ENCODE measurements at places on chromosomes 6 and 20.

GRCh38 chr6:60671369-60671768 is 1614.7 kb downstream of the KHDRBS2 start:
- DNase-seq = no peak

DNA sequence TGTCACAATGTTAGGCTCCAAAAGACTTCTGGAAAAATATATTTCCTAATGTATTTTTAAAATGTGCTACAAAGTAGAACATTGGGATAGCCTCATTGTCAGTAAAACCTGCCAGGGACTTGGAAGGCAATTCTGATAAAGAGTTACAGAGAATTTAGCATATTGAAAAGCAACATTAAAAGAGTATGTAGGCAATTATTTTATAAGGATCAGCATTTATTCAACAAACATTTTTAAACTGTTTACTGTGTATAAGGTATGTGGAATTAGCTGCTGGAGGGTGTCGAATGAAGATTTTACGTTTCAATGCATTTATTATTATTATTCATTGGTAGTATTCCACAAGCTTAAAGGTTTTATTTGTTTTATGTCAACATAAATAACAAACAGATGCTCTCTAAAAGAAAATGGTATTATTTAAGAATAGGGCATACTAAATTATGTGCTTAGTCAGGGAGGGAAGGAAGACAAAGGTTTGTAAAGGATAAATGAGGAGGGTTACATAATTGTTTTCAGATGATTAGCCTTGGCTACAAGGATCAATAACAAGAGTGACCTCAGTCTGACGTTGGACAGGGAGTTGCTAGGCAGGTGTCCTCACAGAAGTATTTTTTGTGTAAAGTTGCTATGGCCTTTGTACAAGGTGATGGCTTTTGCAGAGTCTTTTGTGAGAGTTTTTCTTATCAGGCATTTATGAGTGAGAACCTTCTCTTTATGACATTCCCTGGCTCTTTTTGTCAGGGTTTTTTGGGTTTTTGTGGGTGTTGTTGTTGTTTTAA is 313.4 kb upstream of the PLCB4 start:
- no peak for DNase-seq

DNA sequence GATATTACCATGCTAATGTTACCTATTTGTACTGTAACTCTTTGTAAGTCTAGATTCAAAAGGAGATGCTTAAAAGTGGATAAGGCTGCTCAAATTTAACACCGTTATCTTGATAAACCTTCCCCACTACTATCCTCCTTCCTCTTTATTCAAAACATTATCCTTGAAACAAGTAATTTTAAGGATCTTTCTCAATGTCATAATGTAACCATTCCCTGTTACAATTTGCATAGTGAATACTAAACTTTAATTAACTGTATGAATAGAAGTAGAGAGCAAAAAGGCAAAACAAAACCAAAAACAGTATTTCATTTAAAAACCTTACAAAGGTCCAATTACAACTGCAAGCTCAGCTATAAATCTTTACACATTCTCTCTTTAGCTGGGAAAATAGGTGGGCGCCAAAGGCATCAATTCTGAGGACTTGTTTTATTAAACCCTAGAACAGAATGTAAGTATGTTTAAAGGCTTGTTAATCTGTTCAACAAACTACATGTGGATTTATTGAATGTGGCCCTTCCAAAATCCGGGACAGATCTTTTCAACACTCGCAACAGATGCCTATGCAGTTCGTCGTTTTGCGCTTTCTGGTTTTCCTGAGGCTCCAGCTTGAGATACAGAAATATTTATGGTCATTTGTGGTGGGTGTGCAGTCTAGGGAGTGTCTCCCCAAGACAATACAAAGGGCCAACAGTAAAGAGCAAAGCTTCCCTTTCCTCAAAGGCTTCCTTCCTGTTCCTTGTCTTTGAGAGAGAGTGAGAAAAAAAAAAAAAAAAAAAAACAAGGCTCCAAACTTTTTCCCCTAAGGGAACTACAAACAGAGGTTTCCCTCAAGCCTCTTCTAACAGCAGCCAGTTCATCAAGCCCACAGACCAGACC is 15.1 kb downstream of the KIF13A start:
- no peak for DNase-seq

DNA sequence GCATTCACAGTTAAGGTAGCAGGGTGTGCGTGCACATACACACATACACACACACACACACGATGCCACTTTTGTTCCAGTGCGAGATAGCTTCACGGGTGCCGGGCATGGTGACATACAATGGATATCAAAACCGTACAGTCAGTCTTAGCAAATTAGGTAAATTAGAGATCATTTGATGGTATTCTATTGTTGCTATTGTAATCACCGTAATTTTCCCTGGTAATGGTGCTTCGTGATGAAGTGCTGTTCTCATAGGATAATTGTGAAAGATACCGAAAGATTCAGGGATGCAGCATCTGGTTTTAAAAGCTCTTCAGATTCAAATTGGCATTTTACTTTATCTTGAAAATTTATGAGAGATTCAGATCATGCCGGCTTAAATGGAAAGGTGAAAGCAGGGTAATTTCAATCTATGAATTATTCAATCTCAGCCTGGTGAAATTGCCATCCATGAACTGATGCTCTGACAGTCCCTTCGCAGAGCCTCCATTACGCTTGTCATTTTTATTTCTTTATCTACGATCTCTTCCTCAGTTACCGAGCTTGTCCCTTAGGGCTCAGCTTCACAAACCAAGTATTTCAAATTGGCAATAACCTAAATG is 71.3 kb upstream of the SOX4 start:
- no peak for DNase-seq

- no peak for DNase-seq
Observed at GRCh38 chr20:51697096-51697826, 70.9 kb downstream of the ATP9A start.

DNA sequence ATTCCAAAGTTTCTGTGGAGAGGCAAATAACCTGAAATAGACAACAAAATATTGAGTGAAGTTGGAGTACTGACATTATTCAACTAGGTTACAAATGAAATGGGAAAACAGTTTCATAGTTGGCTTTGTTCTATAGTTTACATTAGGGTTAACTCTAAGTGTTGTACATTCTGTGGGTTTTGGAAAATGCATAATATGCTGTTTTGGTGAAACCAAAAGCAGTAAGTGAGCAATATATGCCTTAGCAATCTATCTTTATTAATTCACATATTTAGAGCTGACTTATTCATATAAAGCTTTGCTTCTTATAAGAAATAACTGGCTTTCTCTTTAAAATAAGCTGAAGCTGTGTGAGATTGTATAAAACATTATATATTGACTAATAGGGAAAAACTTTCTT is 157.5 kb upstream of the AHI1 start:
- DNase-seq = no peak

- DNase-seq = no peak
Observed at GRCh38 chr6:91634791-91635190, 1047.9 kb upstream of the MAP3K7 start.

DNA sequence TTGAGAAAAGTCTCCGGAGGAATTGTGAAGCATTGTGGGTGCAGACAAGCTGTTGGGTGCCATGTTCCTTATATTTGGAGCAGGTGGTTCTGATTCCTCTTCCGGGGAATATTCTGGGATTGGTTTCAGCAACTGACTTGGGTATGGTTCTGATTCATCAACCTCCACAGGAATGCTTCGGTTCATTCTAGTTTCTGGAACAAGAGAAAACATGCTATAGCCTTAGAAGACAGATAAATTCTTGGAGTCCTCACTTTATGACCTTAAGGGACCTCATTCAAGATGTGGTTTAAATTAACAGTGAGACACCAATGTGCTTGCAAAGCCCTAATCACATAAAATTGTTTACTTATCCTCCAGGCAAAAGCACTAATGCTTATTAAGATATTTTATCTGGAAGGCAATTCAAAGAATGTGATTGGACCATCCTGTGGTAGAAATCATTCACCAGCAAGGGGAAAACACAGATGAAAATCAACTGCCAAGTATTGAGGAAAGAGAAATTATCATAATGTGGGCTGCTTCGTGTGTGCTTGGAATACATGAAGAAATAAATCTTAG is 13.7 kb downstream of the TRAF3IP2 start:
- no peak for DNase-seq

- no peak for DNase-seq
Observed at GRCh38 chr6:134802426-134803058, 147.4 kb downstream of the ALDH8A1 start.

DNA sequence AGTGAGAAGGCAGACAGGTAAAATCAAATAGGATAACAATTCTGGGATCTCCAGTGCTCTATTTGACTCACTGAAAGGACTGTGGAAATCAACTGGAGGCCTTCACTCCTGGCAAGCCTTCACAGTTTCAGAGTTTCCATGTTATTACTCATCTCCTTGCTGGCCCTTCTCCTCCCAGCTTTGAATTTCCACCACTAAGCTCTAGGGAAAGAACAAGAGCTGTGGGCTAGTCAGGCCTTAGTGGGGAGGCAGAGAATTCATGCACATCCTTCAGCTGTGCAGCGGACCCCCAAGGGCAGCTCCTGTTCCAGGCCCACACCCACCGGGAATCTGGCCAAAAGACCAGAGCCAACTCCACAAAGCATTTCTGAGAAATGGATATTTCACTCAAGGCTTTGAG is 26.0 kb downstream of the MYLIP start:
- no peak for DNase-seq

GRCh38 chr6:46989398-46989797 is 52.7 kb downstream of the ADGRF1 start:
- no peak for DNase-seq

GRCh38 chr6:30500421-30501355 is 11.4 kb downstream of the HLA-E start:
- DNase-seq = no peak

DNA sequence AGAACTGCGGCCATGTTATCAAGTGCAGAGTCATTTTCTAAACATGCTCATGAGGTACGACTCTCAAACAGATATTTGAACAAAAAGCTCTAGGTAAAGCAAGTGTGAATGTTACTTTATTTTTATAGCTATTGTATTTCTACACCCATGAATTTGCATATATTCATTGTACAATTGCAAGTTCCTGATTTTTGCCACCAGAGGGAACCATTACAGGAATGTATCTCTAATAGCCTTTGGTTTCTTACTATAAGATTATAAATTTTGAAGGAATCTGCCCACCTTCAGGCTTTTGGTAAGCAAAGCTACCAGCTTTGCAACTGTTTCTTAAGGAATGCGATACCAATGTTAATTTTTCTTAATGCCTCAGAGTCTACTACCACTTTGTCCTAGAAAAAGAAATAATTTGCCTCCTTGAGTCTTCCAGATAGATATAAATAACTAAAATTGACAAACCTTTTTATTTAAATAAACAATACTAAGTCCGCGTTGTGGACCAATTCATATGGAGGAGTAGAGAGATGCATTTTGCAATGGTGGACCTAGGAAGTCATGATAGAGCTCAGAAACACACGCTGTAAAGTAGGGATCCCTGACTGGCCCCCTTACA is 125.4 kb upstream of the SAMD5 start:
- no peak for DNase-seq

- DNase-seq = no peak
Observed at GRCh38 chr6:140252099-140252498, 877.7 kb upstream of the CITED2 start.

DNA sequence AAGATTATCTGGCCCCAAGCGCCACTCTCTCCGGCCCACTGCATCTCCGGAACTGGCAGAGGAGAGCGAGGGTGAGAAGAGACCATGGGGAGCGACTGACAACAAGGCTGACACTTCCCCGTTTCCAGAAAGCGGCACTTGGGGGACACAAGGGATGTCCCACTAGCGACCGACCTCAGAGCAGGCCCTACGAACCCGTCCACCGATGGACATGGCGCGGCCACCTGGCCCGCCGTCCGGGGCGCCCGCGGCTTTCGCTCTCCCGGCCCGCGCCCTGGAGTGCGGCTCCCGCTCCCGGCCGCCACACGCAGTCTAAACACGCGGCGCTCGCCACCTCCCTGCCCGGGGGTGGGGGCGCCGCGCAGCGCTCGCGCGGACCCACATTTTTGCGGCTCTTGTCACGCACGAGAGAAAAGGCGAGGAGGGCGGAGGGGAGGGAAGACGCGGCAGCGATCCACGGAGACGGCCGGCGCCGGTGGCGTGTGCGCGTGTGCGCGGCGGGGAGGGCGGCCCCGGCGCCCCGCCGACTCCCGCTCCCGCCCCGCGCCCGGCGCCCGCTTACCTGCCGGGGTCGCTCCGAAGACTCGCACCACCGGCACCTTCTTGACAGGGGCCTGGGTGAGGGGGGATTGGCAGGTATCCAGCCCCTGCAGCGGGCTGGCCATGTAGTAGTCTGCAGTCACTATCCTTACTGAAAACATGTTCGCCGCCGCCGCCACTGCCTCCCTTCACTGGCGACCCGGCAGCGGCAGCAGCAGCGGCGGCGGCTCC is 645 bp downstream of the REV3L start:
- DNase-seq = no peak

GRCh38 chr6:148965287-148965686 is 218.5 kb downstream of the UST start:
- no peak for DNase-seq

- DNase-seq = no peak
Observed at GRCh38 chr6:112036088-112036637, 17.7 kb upstream of the CCN6 start.

DNA sequence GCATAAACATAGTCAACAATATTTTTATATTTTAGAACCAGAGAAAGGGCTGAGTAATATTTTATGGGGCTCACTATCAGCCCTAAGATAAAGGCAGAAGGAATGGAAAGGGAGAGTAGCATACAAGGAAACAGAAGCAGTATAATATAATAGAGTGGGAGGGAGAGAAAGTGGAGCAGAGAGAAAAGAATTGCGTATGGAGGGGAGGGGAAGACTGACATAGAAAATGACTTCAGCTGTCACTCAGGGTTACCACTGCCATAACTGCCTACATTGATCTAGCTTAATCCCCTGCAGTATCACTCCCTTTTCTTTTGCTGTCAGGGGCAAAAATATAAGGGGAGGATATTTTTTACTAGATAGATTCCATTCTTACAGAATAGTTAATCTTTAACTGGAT is 1133.5 kb upstream of the MAP3K7 start:
- no peak for DNase-seq

- no peak for DNase-seq
Observed at GRCh38 chr6:79250107-79250514, 15.6 kb upstream of the HMGN3 start.

DNA sequence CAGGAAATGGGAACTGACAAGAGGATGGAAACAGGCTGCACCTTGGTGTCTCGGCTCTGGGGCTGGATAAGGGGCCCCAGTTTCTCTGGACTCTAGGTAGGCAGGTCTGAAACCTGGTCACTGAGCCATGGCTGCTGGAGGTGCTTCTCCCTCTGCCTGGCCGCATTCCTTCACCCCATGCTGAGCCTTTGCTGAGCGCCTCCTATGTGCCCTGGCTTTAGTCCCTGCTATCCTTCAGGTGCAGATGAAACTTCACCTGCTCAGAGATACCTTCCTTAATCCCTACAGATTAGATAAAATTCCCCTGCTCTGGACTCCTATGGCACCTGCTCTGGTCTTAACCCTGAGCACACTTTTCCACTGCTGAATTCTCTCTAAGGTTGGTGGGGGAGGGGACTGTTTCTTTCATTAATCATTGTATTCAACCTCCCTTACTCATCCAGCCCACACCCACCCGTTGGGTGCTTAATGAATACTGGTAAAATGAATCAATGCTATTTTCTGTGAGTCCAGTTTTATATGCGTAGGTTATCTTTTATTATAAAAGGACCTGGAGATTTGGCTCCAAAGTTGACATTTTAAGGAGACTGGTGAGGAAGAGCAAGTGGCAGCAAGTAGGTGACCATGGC is 19.3 kb downstream of the MYLK4 start:
- no peak for DNase-seq

GRCh38 chr6:149558029-149558428 is 8.1 kb upstream of the GINM1 start:
- DNase-seq = no peak
